ENCODE measurements at places on chromosomes 4 and X.
A peak's percentile ranks its signal among the peaks of the same experiment; 100 is the strongest.

DNA sequence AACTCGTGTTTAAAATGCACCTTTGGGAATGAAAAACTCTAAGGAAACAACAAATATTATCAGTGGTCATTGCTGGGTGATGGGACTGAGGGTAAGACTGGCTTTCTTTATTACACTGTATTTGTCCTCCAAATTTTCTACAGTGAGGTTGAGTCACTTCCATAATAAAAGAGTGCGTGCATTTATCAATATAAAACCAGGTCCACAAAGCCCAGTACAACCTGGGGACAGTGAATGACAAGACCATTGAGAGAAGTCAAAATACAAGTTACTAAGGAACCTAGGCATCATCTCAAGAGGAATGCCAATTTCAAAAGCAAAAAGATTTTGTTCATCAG, 76.4 kb downstream of the MAGED4 start:
- DNase-seq, result no peak

GRCh38 chr4:105758958-105759357, 50.4 kb downstream of the GSTCD start:
- DNase-seq, result no peak

DNA sequence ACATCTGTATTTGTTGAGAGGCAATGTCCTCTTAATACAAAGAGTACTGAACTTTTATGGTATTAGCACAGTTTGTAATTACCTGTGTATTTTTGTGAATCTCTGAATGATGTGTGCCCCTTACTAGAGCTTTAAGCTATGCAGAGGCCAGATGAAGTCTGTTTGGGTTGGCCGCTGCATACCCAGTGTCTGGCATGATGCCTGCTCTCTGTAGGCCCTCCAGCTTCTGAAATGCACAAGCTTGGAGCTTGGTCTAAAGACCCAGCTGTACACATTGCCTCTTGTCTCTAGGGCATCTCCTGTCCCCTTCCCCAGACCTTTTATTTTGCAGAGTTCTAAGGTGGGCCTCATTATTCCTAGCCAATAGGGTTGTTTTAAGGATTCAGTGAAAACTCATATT, 68.6 kb downstream of the CDS1 start:
- DNase-seq, result no peak

GRCh38 chr4:35939751-35940150, 304.6 kb downstream of the ARAP2 start:
- no peak for DNase-seq

DNA sequence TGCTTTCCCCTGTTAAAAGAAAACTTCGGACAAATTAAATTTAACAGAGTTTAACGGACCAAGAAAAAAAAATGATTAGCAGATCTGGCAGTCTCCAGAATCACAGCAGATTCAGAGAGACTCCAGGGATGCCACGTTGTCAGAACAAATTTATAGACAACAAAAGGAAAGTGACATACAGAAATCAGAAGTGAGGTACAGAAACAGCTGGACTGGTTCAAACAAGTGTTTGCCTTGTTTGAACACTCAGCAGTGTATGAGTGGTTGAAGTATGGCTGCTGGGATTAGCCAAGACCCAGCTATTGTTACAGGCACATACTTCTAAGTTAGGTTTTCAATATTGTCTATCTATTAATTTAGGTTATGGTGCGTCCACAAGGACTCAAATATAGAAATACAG, 19.1 kb downstream of the PIR start:
- DNase-seq, result no peak

- no peak for DNase-seq
Observed at GRCh38 chrX:14672611-14673172, 143.4 kb downstream of the GLRA2 start.

GRCh38 chr4:52107336-52107735, 56.2 kb downstream of the SPATA18 start:
- no peak for DNase-seq

GRCh38 chrX:360496-361150, 26.1 kb downstream of the PPP2R3B start:
- no peak for DNase-seq

- DNase-seq, result no peak
Observed at GRCh38 chr4:89878611-89879010, 16.0 kb upstream of the MMRN1 start.

GRCh38 chr4:171235521-171235920, 577.7 kb upstream of the GALNTL6 start:
- DNase-seq, result no peak

- DNase-seq, result no peak
Observed at GRCh38 chr4:40193578-40193977, 3.3 kb upstream of the RHOH start.

- no peak for DNase-seq
Observed at GRCh38 chr4:142158980-142159379, 522.6 kb downstream of the IL15 start.

GRCh38 chr4:171266671-171267070, 546.5 kb upstream of the GALNTL6 start:
- DNase-seq, result no peak

DNA sequence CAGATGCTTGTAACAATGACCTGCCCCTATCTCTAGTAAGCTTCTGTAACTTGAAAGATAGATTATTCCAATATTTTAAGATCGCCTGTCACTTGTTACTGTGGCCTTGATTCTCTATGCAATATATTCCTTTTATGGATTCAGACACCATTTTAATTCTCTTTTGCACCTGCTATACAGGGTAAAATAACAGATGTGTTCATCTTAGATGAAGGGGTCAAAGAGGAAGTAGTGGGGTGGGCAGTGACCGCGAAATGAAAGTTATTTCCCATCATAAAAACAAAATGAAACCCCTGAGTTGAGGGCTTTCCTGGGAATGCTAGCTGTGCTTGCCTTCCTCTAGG, 175.9 kb downstream of the TSPAN5 start:
- DNase-seq, result no peak

- DNase-seq, result no peak
Observed at GRCh38 chr4:73272816-73273215, 14.2 kb upstream of the ANKRD17 start.

DNA sequence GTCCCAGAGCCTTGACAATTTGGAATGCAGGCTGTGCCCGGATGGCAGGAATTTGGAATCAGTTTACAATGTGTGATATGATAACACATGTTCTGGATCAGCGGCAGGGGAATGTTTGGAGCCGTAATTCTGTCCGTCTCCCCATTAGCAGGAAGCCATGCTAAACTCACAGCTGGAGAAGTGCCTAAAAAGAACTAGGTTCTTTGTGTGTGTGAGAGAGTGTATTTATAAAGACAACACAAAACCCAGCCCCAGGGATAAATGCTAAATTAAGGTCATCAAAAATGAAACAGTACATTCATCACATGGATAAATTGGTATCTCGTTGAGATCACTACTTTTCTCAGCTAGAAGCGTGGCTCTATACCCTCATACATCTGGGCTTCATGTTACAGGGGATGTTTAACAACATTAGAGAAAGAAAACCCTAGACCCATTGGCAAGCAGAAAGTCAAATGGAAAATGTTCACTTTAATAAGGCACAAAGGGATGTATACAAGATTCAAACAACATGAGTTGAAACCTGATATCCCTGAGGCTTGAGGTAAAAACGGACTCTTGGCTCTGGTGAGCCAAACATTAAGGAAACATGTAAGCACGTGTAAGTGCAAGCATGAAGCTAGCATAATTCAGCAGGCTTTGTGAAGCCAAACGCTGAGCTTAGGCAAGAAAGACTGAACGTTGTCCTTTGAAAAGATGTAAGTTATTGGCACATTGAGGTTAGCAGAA, 18.0 kb upstream of the TMEM131L start:
- DNase-seq, result no peak

DNA sequence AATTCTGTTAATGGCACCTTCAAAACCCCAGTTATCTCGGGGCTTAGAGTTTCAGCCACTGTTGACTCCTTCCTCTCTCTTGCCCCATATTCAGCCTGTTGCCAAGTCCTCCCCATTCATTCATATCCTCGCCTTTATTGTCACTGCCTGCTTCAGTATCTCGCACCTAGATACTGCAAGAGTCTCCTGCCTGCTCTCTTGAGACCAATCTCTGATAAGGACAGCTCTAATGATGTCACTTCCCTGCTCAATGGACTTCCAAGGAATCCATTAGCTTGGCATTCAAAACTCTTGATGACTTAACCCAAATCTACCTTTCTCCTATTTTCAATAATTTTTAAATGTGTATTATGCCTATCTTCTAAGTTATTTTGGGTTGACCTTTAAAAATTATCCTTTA, 1.1 kb upstream of the UBE2A start:
- no peak for DNase-seq

- DNase-seq, result no peak
Observed at GRCh38 chr4:139025841-139026240, 10.3 kb downstream of the NOCT start.

DNA sequence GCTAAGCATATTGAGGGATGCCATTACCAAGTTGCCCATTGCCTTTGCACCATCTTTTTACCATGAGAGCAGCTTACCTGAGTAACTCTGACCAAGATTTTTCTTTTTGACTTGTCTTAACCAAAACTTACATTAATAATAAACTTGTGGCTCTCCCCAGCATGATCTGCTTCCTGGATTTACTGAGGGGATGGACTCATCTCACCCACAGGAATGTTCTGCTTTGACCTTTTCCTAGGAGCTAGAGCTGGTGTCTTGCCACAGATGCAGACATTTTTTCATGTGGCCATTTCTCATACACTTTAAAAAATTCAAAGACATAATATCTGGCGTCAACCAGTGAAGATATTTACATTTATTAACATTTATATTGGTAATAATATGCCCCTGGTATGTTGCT, 79.2 kb upstream of the EFHC2 start:
- DNase-seq, result no peak

- no peak for DNase-seq
Observed at GRCh38 chr4:82988323-82988832, 22.2 kb downstream of the LIN54 start.

- no peak for DNase-seq
Observed at GRCh38 chrX:153973127-153974002, 811 bp downstream of the TMEM187 start.

DNA sequence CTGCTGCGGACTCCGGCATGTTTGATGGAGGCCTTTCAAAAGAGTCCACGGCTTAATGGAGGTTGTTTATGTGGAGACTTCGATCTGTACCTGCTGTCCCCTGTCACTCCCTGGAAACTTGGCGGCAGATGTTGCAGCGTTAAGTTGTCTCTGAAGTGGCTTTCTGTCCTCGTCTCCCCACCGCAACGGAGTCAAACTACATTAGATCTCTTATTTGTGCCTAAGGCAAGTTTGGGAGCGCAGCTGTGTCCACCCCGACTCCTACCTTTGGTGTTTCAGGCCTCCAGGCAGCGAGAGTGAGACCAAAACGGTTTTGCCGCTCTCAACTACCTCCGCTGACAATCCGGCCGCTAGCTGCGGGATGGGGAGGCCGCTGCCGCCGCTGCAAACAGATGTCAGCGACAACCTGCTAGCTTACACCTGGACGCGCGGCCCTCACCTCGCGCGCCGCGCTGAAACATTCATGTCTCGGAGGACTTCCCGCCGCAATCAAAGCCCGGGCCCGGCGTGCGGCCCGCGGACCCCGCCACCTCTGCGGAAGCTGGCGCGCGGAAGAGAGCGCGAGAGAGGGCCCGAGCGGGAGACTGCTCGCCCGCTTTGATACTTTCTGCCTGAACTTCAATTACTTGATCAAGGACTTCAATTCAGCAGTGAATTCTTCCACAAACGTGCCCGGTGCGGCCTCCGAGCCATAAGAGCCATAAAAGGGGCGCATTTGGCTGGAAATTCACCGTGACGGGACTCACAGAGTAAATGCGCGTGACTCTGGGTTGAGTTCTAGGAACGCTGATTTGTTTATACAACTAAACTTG, 108.4 kb downstream of the ANTXR2 start:
- DNase-seq, result peak; percentile 16

DNA sequence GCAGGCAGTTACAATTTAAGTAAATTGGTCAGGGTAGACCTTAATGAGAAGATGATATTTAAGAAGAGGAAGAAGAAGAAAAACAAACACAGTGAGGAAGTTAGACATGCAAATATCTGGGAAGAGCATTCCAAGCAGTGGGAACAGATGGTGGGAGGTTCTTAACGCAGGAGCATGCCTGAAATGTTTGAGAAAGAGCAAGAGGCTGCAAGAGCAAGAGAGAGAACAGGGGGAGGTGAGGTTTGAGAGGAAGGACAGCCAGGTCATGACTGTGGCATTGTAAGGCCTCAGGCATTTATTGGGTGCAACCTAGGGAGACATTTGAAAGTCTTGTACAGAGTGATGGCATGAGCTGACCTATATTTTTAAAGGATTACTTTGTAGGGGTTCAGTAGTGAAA, 136.0 kb downstream of the UGT8 start:
- no peak for DNase-seq

- DNase-seq, result peak; percentile 67
Observed at GRCh38 chr4:142473960-142474338, 372.2 kb downstream of the INPP4B start.

GRCh38 chr4:19575924-19576323, 675.8 kb upstream of the SLIT2 start:
- DNase-seq, result peak; percentile 0

DNA sequence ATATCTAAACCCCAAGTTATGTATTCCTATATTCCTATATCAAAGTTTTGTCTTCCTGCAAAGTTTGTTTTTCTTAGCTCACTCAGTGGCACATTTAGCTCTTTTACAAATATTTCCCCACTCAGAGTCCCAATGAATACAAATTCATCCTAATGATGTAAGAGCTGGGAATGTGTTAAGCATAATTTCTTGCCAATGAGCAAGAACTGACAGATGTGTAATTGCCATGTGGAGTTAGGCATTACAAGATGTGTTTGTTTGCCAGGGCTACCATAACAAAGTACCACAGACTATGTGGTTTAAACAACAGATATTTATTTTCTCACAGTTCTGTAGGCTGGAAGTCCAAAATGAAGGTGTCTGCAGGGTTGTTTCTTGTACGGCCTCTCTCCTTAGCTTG, 302.1 kb downstream of the KCTD8 start:
- DNase-seq, result no peak

- DNase-seq, result peak; percentile 96
Observed at GRCh38 chr4:76148142-76148865, at the start of gene NUP54. Gene NUP54, minus strand, starts transcription at chr4:76148397. Its CDS starts 23 bp downstream, at chr4:76148374.

DNA sequence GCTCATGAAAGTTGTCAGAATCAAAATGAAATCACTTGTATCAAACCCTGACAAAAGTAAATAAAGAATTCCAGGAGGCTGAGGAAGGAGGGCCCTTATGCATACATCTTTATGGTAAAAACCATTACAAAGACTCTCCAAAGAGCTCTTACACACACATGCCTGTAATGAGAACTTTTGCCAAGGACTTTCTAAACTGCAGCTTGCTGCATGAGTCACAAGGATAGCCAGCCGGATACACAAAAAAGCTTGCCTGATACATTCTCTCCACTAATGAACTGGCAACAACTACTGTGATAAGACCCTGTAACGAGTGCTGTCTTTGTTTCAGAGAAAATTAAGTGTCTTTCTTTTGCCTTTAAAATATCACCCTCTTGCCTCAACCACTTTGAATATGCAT, 618.1 kb downstream of the PPP4R3C start:
- peak; percentile 80 for DNase-seq

GRCh38 chr4:167885071-167885470, 207.3 kb upstream of the ANXA10 start:
- no peak for DNase-seq

Data from dermis microvascular lymphatic vessel endothelial cell (primary cell).